ENCODE measurements at places on chromosomes 2 and 18.

- no peak for DNase-seq
Observed at GRCh38 chr18:73283788-73284187, 416.0 kb upstream of the NETO1 start.

DNA sequence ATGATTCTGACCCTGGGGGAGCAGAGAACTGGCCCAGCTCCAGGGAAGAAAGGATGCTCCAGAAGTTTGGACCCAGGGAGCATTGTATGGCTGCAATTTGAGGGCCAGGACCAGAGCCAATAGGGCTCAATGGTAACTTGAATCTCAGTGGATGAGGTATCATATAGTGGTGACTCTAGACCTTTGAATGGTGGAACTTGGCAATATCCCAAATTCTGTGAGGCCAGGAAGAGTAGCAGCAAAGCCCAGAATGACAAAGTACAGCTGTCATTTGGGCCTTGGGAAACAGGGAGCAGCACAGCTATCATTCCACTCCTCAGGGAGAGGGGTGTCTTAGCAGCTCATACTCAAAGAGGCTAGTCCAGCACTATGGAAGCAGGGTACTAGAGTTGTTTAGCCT is 332.9 kb upstream of the RBMS1 start:
- DNase-seq, result no peak

DNA sequence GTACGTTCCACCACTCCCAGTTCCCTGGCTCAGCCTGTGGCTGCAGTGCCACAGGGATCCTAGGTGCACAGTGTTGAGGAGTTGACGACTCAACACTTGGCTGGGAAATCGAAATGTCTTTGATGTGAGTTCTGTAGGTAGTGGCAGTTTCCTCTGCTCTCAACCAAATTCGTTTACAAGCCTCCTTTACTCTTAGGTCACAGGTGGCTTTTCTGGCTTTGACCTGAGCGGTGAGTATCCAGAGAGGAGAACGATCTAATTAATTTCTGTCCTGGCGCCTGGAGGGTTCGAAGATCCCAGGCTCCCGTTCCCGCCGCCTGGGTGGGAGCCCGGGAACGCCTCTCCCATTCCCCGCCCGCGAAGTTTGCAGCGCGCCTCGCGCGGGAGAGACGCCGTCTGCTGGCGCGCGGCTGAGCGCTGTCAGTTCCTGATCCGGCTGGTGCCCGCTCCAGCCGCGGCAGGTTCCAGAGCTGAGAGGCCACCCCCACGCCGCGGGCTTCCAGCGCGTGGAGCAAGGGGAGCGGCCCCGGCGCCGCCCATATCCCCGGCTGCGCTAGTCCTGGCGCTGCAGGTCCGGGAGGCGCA is at the start of gene LAMA3:
LAMA3 (plus strand) TSS at position 423 of the 585 bp plus-strand sequence. CDS start 231 bp downstream, outside the sequence.
- no peak for DNase-seq

GRCh38 chr2:222305516-222306392 is 7.0 kb upstream of the PAX3 start:
- DNase-seq, result no peak

DNA sequence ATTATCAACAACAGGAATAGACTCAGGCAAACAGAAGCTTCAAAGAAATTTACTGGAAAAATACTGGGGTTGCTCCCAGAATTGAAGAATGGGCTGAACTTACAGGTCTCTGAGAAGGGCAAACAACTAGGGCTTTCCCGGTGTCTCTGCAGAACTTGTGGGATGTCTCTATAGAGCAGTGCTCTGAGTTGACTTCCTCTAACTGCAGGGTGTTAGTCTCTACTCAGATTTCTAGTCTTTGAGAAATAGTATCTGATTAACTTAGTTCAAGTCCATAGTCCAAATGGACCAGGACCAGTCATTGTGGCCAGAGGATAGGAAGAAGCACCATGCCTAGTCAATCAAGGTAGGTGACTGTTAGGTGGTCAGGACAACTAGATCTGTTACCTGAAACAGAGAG is 45.8 kb downstream of the LIMS1 start:
- no peak for DNase-seq

GRCh38 chr18:49169037-49169521 is 218.3 kb upstream of the SMAD7 start:
- peak; percentile 5 for DNase-seq

DNA sequence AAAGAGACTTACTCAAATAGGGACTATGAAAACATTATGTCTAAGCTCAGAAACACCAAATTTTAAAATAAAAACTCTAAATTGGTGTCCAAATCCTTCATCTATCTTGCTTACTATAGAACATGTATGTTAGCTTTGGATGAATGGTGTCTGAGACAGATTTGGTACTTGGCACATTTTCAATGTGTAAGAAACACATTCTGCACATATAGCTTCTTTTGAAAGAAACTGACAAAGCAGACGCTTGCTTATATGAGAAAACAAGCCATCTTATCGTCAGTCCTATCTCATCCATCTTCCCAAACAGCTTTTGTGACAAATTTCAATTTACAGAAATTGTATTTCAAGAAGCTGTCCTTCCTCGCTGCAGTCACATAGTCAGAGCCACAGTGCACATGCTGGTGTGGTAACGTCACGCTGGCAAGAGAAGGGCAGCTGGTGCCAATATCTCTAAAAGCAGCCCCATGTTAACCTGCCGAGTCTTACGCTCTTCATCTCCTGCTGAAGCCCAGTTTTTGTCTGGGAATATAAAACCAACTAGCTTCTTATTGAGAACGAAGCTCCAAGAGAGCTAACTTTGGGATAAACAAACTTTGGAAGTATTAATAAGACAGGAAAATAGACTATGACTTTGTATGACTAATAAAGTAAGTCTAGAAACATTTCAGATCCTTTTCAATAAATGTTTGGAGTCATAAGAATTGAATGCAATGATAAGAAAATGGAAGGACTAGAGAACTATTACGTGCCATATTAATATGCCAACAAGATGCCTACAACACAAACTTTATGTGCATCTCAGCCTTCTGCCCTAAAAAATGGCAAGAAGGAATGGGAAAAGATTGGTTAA is 74.9 kb upstream of the TFCP2L1 start:
- no peak for DNase-seq

DNA sequence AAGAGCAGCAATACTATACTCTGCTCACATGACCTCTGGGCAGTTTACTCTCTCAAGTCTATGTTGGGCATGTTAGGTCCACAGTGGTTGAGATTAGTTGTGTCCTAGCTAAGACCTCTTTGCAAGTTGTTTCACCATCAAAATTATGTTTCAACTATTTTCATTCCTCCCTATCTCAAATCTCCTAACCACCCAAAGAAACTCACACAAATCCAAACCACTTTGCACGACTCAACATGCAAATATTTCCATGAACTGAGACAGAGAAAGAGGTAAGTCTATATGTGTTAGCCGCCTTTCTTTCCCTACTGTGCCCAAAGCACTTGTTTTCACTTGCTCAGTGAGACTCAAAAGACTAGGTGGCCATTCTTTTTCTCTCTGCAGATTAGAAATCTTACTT is 546.8 kb downstream of the TNS1 start:
- DNase-seq, result no peak

DNA sequence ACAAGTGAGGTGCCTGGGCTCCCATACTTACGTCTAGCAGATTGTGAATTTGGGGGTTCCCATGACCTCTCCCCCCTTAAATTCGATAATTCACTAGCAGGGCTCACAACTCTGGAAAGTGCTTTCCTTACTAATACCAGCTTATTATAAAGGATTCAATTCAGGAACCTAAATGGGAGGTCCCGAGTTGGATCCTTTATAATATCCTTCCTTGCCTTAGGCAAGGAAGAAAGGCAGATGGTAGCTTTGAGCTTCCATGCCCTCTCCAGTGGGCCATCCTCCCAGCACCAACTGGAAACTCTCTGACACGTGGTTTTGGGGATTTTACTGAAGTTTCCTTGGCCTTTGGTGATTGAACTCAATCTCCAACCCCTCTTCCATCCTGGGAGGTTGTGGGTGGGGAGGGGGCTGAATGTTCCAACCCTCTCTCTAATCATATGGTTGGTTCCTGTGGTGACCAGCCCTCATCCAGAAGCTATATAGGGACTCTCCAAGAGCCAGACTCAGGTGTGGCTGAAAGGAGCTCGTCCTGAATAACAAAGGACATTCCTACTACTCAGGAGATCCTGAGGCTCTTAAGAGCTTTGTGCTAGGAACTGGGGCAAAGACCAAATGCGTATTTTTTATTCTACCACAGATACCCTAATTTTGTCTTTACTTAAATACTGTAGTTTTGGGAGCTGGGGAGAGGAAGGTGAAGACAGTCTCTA is 62.2 kb downstream of the HAUS1 start:
- no peak for DNase-seq

DNA sequence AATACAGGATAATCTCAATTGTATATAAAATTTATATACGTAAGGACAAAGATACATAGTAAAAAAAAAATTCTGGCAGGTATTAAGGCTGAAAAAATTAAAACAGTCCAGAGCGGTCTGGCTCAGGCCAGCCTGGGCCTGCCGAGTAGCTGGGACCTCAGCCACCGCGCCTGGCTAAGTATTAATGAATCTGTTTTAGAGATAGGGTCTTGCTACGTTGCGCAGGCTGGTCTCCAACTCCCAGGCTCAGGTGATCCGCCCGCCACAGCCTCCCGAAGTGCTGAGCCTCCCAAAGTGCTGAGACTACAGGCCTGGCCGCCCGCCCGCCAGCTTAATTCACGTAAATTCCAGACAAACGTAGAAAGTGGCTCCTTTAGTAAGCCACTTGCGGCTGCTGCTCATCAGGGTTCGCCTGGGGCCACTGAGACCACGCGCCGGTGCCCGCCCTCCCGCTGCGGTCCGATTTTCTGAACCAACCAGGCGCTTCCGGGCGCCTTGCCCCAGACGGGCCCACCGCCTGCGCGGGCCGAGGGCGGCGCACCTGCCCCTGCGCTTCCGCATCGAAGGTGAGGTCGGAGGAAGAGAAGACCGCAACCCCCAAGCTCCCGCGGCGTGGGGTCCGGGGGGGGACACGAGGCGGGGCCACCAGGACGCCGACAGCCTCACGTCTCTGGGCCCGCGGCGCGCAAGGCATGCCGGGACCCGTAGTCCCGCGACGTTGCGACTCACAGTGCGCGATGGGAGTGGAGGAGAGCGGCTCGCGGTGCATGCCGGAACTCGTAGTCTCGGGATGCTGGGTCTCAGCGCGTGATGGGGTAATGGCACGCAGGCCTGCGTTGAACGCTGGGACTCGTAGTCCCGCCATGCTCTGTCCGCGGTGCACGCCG is 695 bp upstream of the CTDP1 start:
- DNase-seq, result peak; percentile 98

DNA sequence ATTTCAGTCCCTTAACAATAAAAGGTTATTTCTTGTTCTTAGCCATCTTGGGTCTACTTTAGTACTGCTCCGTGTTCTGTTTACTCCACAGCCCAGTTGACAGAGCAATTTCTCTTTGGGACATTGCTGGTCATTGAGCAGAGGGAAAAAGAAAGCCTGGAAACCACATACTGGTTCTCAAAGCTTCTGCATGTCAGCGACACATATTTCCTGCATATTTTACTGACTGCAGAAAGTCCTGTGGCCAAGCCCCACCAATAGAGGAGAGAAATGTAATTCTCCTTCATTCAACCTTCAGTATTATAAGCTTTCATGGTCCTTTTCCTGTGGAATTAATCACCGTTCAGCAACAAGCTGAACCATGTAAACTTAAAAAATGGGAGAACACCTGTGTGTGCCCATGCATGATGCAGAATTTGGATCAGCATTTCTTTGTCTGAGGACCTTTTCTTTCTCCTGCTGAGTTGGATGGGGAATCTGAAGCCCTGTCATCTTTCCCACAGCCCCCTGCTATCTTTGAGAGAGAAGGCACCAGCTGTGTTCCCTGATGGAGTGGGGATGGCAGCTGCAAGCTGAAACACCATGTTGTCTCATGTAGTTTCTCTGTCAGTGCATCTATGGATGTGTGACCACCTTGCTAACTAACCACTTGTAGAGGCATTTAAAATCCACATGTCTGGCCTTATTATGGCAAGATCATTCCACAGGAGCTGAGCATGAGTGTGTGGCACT is 431.6 kb downstream of the MEIS1 start:
- no peak for DNase-seq
